ENCODE measurements at places on chromosomes 12 and 14.

DNA sequence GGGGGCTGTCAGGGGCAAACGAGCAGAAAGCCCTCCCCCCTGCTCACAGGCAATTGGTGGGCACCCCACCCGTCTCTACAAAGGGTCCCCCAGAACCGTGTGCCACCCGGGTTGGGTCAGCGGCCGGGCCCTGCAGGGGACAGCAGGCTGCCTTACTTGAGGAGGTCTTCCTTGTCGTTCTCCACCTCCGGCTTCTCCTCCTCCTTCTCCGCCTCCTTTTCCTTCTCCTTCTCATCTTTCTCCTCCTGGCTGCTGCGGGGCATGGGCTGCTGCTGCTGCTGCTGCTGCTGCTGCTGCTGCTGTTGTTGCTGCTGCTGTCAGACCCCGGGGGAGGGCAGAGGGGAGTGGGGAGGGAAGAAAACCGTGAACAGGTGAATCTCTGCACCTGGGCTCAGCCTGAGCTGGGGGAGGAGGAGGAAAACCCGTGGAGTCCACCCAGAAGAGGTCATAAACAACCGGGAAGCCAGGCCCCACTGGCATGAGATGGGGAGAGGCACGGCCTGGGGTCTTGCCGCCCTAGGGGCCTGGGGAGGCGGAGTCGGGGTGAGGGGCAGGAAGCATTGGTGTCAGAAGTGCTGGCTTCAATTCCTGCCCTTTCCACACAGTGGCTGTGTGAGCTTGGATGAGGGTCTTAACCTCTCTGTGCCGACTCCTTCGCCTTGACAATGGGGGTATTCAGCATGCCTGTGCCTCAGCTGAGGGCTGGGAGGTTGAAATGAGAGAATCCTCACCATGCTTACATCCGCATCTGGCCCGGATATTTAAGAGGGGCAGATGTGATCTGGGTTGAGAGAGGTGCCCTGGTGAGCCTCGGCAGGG is 107.6 kb downstream of the RFLNA start:
- no peak for DNase-seq

- DNase-seq: no peak
Measured at GRCh38 chr12:770479-770878, 18.1 kb downstream of the WNK1 start.

GRCh38 chr12:124336742-124337520 is 42.0 kb downstream of the RFLNA start:
- DNase-seq: no peak

GRCh38 chr12:66080791-66081190 is 49.8 kb downstream of the LLPH start:
- DNase-seq: no peak

- no peak for DNase-seq
Measured at GRCh38 chr12:94676031-94676641, 25.8 kb upstream of the TMCC3 start.

- DNase-seq: no peak
Measured at GRCh38 chr12:77133566-77133965, 68.2 kb upstream of the E2F7 start.

- DNase-seq: peak; percentile 95
Measured at GRCh38 chr14:24806061-24806678, 172.2 kb upstream of the GZMB start.

DNA sequence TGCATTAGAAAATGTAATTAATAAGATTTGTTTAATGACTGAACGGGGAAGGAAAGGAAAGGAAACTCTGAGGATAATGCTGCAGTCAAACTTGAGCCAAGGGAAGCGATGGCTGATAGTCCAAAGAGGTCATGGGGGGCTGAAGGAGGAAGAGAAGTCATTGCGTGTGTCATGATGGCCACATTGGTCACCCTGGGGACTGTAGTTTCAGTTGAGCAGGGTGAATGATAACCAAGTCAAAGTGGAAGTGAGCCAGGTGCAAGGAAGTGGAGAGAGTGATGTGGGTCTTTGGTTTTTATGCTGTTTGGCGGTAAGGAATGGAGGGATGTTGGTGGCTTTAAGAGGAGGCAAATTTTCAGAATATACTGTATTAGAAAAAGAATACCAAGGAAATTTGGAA is 21.6 kb downstream of the C12orf75 start:
- DNase-seq: no peak

Data from NCI-H2029 (cell line).